ENCODE measurements at places on chromosomes 16 and 17. TPM values are rescaled to one million over a fixed set of nuclear protein-coding genes. Genes with fewer than 3 reads are reported as not detected.

GRCh38 chr16:177394-177822 is 928 bp downstream of the HBA1 start:
- no peak for DNase-seq
- H3K36me3 ChIP-seq, result no peaks in the 10 kb centered on the region
- no peak overlapping the region for H3K4me3 ChIP-seq
- peaks cover 47% of the 10 kb centered on the region for H3K27me3 ChIP-seq
- H3K4me1 ChIP-seq, result peaks cover 18% of the 10 kb centered on the region

DNA sequence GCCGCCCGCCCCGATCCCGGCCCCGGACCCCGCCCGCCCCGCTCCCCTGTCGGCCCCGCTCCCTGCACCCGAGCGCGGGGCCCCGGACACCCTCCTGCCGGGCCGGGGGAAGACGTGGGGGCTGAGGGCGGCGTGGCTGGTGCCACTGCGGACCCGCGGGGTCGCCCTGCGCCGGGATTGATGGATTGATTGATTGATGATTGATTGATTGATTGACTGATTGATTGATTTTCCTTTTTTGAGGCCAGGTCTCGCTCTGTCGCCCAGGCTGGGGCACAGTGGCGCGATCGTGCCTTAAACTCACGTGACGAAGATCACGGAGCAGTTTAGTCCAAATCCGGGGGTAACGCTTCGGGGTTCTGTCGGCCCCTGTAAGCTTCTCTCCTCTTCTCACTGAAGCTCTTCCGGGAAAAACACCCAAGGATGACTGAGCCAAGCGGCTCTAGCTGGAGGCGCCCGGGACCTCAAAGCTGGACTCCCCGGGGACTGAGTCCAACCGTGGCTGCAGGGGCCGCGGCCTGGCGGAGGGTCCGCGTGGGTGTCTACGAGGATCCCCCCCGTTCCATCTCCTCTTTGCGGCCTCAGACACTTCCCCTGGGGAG is 40.2 kb upstream of the BHLHA9 start:
- peaks cover 16% of the 10 kb centered on the region for H3K4me1 ChIP-seq
- H3K27me3 ChIP-seq, result peaks cover 51% of the 10 kb centered on the region
- DNase-seq, result no peak
- no peak overlapping the region for H3K27ac ChIP-seq
- peak overlapping the region; percentile 78 for H3K4me3 ChIP-seq

- DNase-seq, result no peak
Measured at GRCh38 chr17:57261084-57261461, 4.8 kb downstream of the MSI2 start.

- no peak for DNase-seq
- peaks cover 55% of the 10 kb centered on the region for H3K4me1 ChIP-seq
- H3K36me3 ChIP-seq, result peaks cover 17% of the 10 kb centered on the region
- H3K27me3 ChIP-seq, result peaks cover 31% of the 10 kb centered on the region
- peak overlapping the region; percentile 83 for H3K4me3 ChIP-seq
Measured at GRCh38 chr17:48576479-48577309, 1.5 kb downstream of the HOXB4 start.

DNA sequence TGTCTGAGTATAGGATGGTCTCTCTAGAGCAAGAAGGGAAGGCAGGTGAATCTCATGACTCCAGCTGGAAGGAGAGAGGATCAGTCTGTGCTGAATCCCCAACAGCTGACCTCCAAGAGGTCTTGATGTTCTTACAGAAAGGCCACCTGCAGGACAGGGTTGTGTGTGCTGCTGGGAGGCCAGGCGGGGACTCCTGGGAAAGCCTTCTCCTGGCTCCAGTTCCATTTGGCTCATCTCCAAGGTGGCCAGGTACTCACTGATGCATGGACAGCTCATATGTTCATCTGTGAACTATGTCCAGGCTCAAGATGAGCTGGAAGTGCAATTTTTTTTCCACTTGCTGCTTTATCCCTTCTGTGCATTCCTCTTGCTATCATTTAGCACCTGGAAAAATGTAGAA is 730.2 kb upstream of the RBFOX1 start:
- H3K27me3 ChIP-seq, result no peaks in the 10 kb centered on the region
- DNase-seq, result no peak
- H3K4me1 ChIP-seq, result no peaks in the 10 kb centered on the region

DNA sequence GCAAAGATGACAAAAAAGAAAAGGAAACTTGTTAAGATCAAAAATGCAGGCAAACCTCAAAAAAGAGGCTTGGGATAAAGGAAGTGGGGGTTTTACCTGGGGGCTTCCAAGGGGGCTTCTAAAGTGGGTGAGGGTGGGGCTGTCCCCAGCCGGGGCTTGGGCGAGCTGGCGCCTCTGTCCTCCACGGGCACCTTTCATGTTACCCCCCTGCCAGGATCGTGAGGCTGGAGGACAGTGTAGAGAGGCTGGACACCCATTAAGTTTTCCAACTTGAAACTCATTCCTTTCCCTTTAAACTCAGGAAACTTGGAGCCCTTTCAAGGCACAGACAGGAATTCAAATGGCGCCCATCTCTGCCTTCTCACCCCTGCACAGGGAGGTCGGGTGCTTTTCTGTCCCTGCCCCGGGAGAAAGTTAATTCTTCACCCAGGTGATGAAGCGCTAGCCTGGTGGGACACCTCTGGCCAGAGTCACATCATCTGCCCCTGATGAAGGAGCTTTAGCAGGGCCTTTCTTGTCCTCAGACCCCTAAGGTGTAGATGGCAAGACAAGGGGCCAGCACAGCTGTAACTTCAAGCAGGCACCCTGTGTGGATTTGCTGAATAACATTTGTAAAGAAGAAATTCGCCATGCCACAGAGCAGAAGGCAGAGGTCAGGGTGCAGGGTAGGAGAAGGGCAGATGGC is 87.3 kb downstream of the C16orf78 start:
- H3K36me3 ChIP-seq, result no peaks in the 10 kb centered on the region
- no peak overlapping the region for H3K4me3 ChIP-seq
- H3K27me3 ChIP-seq, result peaks cover 2% of the 10 kb centered on the region
- peak; percentile 3 for DNase-seq
- no peak overlapping the region for H3K27ac ChIP-seq

GRCh38 chr16:86283944-86284343 is 226.4 kb upstream of the FOXF1 start:
- H3K36me3 ChIP-seq, result no peaks in the 10 kb centered on the region
- H3K4me1 ChIP-seq, result no peaks in the 10 kb centered on the region
- no peak overlapping the region for H3K4me3 ChIP-seq
- H3K27ac ChIP-seq, result no peak overlapping the region

- peaks cover 90% of the 10 kb centered on the region for H3K36me3 ChIP-seq
- H3K4me1 ChIP-seq, result peaks cover 82% of the 10 kb centered on the region
- no peaks in the 10 kb centered on the region for H3K27me3 ChIP-seq
- H3K4me3 ChIP-seq, result no peak overlapping the region
Measured at GRCh38 chr16:50765861-50766260, 24.0 kb downstream of the CYLD start.

DNA sequence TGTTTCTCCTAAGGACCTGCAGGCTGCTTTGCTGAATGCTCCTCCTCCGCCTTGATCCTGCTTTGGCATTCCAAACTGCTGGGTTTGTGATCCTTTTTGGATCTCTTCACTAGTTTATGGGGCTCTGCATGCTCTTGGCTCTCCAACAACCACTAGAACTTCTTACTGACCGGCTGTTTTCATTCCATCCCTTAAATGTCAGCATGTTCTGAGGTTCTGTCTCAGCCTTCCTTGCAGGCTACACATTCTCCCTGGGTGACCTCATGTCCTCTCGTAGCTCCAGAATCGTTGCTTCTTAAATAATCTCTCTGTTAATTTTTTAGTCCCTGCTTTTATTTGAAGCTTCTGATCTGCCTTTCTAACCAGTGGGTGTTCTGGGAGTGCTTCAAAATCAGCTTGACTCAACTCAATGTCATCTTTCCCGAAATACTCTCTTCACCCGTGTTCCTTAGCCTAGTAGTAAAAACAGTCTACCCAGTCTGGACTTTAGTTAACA is 119.0 kb upstream of the HS3ST2 start:
- no peak overlapping the region for H3K27ac ChIP-seq
- no peak overlapping the region for H3K4me3 ChIP-seq
- DNase-seq, result no peak
- no peaks in the 10 kb centered on the region for H3K4me1 ChIP-seq
- H3K36me3 ChIP-seq, result no peaks in the 10 kb centered on the region
- H3K27me3 ChIP-seq, result no peaks in the 10 kb centered on the region

The HOXB1 gene
- total RNA-seq, result not detected

The GRIN2C gene
- total RNA-seq, result 0.45 TPM

The ADGRG1 gene
- total RNA-seq, result 8.3 TPM

The GAST gene
- not detected for total RNA-seq

All from activated CD4-positive, alpha-beta memory T cell treated with anti-CD3 and anti-CD28 coated beads, Interleukin-2, amount 10 ng/mL, durations not matched to agents 7 days and 5 days (primary cell).